ENCODE measurements at places on chromosomes 3 and 15. TPM values are rescaled to one million over a fixed set of nuclear protein-coding genes. Genes with fewer than 3 reads are reported as not detected.

DNA sequence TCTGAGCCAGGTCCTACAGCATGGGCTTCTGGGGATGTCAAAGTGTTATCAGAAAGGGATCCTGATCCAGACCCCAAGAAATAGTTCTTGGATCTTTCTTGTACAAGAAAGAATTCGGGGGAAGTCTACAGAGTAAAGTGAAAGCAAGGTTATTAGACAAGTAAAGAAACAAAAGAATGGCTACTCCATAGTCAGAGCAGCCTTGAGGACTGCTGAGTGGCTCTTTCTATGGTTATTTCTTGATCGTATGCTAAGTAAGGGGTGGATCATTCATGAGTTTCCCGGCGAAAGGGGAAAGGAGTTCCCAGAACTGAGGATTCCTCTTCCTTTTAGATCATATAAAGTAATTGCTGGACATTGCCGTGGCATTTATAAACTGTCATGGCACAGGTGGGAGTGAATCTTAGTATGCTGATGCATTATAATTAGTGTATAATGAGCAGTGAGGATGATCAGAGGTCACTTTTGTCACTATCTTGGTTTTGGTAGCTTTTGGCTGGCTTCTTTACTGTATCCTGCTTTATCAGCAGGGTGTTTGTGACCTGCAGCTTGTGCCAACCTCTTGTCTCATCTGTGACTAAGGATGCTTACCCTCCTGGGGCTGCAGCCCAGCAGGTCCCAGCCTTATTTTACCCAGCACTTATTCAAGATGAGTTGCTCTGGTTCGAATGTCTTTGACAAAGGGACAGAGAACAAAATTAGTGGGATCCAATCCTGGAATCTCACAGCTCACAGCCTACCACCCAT is 41.0 kb downstream of the CRYGS start:
- DNase-seq: no peak

DNA sequence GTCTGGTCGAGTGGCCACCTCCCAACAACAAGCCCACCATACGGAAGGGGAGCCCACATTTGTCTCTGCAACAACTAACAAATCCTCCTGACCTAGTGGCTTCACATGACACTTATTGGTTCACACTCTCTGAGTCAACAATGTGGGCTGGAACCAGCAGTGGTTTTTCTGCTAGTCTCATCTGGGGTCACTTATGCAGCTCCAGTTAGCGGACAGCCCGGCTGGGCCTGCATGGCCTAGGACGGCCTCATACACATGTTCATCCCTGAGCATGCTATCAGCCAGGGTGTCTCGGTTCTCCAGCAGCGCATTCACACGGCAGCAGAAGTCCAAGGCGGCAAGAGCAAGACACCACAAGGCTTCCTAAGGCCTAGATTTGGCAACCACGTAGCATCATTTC is 281.7 kb downstream of the XXYLT1 start:
- no peak for DNase-seq

- no peak for DNase-seq
Measured at GRCh38 chr3:157136647-157137387, 23.1 kb downstream of the CCNL1 start.

DNA sequence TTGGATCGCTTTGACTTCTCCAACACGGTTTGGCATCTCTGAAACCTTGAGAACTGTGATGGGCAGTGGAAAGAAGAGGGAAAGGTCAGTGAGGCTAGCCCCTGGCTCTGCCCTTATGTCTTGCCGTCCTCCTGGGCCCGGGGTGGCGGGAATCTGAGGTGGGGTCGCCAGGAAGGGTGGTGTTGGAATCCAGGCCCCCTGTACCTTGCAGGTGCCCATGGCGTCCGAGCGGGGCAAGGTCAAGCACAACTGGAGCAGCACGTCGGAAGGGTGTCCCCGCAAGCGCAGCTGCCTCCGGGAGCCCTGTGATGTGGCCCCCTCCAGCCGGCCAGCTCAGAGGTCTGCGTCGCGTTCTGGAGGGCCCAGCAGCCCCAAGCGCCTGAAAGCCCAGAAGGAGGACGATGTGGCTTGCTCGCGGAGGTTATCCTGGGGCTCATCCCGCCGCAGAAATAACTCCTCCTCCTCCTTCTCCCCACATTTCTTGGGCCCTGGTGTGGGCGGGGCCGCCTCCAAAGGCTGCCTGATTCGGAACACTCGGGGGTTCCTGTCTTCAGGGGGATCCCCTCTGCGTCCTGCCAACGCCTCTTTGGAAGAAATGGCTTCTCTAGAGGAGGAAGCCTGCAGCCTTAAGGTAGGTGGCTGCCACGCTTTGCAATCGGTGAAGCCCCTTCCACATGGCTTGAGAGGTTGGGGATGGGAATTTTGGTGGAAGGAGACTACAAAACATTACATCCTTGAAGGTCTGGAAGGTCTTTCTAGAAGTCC is 907 bp downstream of the TATDN2 start:
- peak; percentile 40 for DNase-seq

DNA sequence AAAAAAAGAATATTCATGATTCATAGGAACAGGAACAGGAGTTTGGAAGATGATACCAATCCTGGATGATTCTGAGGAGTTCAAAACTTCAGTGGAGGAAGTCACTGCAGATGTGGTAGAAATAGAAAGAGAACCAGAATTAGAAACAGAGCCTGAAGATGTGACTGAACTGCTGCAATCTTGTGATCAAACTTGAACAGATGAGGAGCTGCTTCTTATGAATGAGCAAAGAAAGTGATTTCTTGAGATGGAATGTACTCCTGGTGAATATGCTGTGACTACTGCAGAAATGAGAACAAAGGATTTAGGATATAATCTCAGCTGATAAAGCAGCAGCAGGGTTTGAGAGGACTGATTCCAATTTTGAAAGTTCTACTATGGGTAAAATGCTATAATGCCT is 72.7 kb downstream of the GSK3B start:
- no peak for DNase-seq

GRCh38 chr15:39869254-39869653 is 50.8 kb downstream of the GPR176 start:
- no peak for DNase-seq

- no peak for DNase-seq
Measured at GRCh38 chr15:90681480-90681879, 35.7 kb upstream of the BLM start.

DNA sequence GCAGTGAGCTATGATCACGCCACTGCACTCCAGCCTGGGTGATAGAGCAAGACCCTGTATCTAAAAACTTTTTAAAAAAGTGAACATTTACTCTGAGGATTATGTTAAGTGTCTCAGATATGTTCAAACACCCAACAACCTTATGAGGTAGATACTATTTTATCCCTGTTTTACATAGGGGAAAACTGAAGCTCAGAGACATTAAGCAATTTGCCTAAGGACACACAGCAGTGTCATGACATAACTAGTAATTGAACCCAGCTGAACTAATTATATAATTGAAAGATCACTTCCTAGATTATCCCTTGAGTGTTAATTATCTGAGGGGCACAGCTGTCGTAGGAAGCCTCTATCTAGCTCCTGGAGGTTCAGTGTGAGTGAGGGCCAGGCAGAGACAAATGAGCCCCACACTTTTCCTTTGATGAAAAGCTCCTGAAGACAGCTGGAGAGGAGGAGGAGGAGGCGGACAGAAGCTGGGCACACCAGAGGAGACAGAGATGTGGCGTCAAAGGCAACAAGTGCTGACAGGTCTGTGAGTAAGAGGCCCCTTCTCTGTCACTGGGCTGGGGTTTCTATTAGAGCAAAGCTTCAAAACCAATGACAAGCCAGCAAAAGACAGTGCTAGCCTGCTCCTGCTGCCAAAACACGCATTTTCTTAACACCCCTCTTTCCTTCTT is 20.5 kb downstream of the TRH start:
- no peak for DNase-seq

DNA sequence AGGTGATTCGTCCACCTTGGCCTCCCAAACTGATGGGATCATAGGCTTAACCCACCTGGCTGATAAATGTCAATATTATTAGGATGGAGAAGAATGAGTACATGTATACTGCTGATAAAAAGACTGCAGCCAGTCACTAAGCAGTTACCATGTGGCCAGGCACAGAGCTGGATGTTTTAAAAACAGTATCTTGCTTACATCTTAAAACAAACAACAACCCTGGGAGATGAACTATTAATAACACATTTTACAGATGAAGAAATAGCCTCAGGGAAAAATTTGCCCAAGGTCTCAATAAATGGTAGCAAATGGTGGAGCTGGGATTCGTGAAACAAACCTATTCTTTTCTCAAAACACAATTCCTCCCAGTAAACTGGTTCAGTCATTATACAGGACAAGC is 18.1 kb downstream of the IL17RD start:
- no peak for DNase-seq

GRCh38 chr3:49397470-49397869 is 14.3 kb downstream of the RHOA start:
- DNase-seq: no peak

DNA sequence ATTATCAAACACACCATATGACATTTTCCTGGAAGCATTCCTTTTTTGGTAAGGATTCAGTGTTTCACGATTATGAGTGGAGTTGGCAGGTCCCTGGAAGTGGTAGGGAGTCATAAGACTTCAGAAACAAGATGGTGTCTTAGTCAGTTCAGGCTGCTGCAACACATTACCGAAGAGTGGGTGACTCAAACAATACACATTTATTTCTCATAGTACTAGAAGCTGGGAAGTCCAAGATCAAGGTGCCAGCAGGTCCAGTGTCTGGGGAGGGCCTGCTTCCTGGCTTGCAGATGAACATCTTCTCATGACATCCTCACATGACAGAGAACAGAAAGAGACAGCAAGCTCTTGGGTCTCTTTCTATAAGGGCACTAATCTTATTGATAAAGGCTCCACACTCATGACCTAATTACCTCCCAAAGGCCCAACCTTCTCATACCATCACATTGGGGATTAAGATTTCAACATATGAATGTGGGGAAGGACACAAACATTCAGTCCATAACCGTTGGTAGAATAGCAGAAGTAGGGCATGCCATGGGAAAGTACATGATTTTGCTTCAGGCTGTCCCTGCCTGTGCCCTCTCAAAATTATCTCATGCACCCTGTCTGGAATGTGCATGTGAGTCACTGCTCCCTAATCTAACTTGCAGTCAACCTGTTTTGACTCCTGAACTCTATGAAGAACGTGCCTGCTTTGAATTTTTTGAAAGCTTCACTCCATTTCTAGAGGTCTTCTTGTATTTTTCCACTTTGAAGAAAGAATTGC is 72.5 kb downstream of the GTPBP8 start:
- DNase-seq: no peak

GRCh38 chr3:98796334-98796733 is 33.2 kb downstream of the ST3GAL6 start:
- no peak for DNase-seq

Gene MB21D2
- total RNA-seq: 2.2 TPM

GRCh38 chr3:178099274-178099673 is 437.0 kb upstream of the KCNMB2 start:
- DNase-seq: no peak

DNA sequence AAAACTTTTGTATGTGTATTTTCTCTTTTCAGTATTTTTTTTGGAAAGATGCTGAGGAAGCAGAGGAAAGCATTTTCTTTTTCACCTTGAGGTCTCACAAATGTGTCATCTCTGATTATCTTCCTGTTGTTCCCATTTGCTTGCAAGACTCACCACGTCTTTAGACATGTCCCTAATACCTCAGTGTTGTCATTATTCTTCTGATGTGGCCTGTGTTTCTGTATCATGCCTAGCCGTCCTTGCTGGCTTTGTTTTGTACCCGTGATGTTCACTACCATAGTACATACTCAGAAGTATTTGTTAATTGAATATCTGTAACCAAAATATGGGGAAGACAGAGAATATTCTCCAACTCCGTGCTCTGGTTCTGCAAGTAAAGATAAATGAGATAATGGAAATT is 5.0 kb upstream of the P2RY14 start:
- no peak for DNase-seq

Gene TICRR
- total RNA-seq: 0.03 TPM

DNA sequence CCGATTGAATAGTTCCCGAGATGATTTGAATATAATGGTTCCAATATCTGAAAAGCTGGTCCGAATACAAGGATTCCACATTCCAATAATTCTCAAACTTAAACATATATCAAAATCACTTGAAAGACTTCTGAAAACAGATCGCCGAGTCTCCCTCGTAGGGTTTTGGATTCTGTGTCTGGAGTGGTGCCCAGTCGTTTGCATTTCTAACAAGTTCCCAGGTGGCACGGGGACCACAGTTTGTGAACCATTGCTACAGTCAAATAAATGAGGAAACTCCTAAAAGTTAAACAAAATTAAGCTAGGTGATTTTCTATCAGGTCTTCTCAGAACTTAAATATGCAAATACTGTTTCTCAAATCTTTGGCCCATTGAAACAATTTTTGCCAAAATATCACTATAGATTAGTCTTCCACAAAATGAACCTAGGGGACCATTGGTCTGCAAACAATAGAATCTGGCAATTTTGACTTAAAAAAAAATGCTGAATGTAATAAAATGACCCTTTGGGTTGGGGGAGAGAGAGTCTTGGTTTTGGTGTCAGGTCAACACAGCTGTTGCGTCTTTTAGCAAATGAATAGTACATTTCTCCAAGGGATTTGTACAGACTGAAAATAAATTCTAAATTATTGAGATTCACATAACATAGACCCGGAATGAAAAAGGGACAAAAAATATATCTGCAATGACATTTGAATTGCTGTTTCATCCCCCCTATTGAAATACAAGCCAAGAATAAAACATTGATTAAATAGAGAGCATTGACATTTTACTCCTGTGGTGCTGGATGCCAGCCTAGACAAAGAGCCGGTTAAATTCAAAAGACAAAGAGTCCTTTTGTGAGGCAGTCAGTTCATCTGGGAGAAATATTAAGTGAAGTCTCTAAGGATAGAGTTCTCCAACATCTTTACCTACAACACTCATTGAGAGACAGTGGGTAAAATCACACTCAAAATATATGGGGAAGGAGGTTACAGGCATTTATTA is 175.7 kb upstream of the ADAMTS9 start:
- DNase-seq: no peak

Gene NOX5
- 0.18 TPM for total RNA-seq

Gene GPR62
- not detected for total RNA-seq

Gene NEK10
- 5.1 TPM for total RNA-seq

DNA sequence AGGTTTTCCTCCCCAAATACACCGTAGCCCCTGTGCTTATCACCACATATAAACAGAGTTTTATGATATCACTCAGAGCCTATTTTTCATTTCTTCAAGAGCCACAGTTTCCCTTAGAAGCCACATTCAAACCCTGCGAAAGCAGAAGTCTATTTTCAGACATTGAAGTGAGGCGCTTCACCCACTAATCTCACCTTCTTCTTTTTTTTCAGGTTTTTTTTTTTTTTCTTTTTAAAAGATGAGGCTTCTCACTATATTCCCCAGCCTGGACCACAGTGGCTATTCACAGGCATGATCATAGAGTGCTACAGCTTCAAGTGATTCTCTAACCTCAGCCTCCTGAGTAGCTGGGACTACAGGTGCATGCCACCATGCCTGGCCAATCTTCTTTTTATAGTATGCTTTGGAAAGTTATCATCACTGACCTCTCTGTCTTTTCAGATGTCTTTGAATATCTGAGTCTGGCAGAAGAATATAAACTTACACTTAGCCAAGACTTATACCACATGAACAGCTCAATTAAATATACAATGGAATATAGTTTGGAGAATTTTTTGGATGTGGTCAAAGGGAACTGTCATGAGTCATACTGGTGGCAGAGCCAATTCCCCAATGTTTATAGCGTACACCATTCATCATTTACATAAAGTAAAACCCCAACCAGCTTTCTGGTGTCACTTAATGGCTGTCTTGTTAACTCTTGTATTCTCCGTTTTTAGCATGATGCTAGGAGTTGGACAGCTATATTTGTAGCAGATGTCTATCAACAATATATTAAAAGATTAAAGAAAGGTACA is 59.7 kb upstream of the CCDC50 start:
- DNase-seq: no peak

All from left cardiac atrium (tissue), 4 donors.